CD4-positive, alpha-beta T cell treated with Interleukin-4 for 1 hour (primary cell): ENCODE measurements at places on chromosomes 16 and 17.

DNA sequence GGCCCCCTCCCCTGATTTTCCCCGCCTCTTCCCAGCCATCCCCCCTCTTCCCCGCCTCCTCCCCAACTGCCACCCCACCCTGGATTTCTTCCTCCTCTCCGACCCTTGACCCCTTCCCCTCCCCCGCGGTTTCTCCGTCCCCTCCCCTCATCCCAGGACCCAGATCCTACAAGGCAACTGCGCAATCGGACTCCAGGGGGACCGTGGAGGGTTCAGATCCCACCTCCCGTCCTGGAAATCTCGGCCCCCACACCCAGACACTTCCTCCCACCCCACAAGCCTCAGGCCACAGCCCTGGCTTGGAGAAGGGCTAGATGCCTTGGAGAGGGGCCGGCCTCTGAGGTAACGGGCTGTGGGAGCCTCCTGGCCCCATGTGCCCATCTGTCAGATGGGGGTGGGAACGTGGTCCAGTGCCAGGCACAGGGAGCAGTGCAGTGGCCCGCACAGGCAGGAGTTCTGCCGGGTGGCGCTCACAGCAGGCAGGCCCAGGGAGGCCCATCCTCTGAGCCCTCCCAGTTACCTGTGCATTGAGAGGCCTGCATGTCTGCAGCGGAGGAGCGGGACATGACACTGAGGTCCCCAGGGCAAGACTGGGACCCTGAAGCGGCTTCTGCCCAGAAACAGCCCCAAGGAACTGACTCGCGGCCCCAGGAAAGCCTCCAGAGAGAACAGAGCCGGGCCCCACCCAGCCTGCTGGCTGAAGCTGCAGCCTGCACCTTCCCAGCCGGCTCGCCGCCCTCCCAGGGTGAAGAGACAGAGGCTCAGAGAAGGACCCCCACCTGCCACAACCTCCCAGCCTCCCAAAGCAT is 16.7 kb downstream of the ZNF423 start:
- DNase-seq = no peak

GRCh38 chr16:83068686-83069085 is 441.9 kb downstream of the CDH13 start:
- no peak for DNase-seq

DNA sequence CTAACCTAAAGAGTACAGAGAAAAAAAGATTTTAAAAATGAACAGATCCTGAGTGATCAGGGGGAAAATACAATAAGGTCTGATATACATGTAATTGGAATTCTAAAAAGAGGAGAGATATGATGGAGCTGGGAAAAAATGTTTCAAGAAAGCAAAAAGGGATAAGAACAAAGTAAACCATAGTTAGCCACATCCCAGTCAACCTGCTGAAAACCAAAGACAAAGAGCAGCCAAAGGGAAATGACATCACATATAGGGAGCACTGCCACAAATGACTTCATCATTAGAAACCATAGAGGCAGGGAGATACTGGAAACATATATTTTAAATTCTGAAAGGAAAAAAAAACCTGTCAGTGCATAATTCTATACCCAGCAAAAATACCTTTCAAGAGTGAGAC is 68.8 kb upstream of the AKTIP start:
- DNase-seq = no peak

DNA sequence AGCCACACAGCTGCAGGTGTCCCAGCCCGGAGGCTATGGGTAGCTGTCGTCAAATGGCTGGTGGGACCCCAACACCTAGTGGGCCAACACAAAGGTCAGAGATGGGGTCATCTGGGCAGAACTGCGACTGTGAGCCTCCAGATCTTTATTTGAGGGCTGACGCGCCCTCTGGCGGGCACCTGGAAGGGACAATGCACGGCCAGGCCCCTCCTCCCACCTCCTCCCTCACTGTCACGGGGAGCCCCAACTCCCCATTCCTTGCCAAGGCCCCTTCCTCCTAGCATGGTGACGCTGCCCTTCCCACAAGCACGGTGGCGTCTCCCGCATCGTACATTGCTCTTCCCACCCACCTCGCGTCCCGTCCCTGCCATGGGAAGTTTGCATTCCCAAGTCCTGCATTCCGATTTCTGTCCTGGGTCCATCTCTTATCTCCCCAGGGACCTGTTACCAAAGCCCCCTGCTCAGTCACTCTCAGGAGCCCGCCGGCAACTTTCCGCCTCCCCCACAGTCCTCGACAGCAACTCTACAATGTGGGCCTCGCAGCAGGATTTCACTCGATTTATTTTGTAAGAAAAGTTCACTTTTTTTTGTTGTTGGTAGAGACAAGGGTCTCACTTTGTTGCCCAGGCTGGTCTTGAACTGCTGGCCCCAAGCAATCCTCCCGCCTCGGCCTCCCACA is 1.0 kb downstream of the TLE7 start:
- DNase-seq = no peak

GRCh38 chr17:40345161-40345993 is 19.2 kb downstream of the GJD3 start:
- peak; percentile 41 for DNase-seq

DNA sequence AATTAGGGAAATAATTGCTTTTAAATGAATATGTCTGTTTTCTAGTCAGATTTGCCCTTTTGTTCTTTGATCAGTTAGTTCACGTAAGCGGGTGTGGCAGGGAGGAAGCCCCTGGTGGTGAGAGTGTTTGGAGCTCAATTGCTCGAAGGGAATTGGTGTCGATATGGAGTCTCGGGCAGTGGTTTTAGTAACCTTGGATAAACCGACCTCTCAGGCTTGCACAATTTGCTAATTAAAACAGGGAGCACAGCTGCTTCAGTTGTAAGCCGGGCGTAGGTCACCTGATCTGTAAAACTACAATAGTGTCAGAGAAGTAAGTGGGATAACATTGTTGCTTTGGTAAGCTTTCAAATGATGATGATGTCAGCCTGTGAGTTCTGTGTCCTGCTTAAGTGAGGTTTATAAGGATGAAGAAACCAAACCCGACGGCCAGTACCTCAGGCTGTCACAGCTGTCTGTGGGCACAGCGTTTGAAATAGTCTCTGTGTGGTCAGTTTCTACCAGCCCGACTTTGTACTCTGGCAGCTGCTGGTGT is 2.9 kb downstream of the ZNF750 start:
- no peak for DNase-seq

DNA sequence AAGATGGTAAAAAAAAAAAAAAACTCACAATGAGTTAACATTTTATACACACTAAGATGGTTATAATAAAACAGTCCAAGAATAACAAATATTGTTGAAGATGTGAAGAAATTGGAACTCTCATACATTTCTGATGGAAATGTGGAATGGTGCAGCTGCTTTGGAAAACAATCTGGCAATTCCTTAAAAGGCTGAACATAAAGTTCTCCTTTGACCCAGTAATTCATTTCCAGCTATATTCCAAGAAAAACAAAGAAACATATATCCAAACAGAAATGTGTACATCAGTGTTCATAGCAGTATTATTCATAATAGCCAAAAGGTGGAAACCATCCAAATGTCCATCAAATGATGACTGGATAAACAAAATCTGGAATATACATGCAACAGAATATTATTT is 97.3 kb upstream of the NETO2 start:
- no peak for DNase-seq

- no peak for DNase-seq
These were observed 29.1 kb upstream of the MED13 start for GRCh38 chr17:62094175-62094574.

- DNase-seq = no peak
These were observed 23.4 kb downstream of the NMRAL1 start for GRCh38 chr16:4450931-4451519.

- no peak for DNase-seq
These were observed 182.3 kb downstream of the AATF start for GRCh38 chr17:37130984-37131446.

- no peak for DNase-seq
These were observed 1355.2 kb downstream of the CDH8 start for GRCh38 chr16:60681043-60681442.

- DNase-seq = no peak
These were observed 363.1 kb downstream of the WWOX start for GRCh38 chr16:78462288-78463208.

DNA sequence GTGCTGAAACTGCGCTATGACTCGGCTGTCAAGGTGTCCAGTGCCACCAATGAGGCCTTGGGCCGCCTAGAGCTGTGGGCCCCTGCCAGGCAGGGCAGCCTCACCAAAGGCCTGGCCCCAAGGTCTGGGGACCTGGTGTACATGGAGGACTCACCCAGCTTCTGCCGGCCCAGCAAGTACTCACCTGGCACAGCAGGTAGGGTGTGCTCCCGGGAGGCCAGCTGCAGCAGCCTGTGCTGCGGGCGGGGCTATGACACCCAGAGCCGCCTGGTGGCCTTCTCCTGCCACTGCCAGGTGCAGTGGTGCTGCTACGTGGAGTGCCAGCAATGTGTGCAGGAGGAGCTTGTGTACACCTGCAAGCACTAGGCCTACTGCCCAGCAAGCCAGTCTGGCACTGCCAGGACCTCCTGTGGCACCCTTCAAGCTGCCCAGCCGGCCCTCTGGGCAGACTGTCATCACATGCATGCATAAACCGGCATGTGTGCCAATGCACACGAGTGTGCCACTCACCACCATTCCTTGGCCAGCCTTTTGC is 25.0 kb downstream of the WNT9B start:
- no peak for DNase-seq
